ENCODE measurements at places on chromosomes 11 and 22. TPM values are rescaled to one million over a fixed set of nuclear protein-coding genes. Genes with fewer than 3 reads are reported as not detected.

GRCh38 chr11:62546244-62546928 lies at the start of gene AHNAK:
Gene AHNAK, minus strand, starts transcription at chr11:62546806. Its CDS starts 10,708 bp downstream, at chr11:62536098.
- DNase-seq, result peak; percentile 96

DNA sequence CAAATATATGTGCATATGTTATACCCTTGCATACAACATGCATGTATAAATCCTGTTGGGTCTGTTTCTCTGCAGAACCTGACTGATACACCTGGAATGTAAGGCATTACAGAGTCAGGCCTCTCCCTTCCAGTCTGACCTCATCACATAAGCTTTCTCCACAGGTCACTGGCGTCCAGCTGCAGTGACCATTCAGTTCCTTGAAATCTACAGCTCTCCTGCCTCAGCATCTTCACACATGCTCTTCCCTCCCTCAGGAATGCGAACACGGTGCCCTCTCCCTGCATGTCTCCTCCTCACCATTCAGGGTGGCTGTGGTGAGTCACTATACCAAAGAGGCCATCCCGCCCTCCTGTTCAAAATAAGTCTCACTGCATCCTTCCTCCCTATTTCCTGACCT lies 657.8 kb upstream of the B3GAT1 start:
- no peak for DNase-seq

DNA sequence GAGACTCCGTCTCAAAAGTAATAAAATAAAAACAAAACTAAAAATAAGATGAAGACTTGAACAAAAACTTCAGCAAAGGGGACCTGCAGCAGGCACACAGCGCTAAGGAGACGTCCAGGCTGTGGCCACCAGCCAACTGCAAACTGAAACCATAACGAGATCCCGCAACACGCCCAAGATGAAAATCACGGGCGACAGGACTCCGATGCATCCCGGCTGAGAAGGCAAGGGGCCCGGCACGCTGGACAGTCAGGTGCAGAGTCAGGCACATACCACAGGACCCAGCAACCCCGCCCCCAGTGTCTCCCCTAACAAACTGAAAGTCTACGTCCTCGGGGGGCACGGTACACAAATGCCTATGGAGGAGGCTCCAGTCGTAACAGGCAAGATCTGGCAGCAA lies 9.2 kb downstream of the HRAS start:
- no peak for DNase-seq

DNA sequence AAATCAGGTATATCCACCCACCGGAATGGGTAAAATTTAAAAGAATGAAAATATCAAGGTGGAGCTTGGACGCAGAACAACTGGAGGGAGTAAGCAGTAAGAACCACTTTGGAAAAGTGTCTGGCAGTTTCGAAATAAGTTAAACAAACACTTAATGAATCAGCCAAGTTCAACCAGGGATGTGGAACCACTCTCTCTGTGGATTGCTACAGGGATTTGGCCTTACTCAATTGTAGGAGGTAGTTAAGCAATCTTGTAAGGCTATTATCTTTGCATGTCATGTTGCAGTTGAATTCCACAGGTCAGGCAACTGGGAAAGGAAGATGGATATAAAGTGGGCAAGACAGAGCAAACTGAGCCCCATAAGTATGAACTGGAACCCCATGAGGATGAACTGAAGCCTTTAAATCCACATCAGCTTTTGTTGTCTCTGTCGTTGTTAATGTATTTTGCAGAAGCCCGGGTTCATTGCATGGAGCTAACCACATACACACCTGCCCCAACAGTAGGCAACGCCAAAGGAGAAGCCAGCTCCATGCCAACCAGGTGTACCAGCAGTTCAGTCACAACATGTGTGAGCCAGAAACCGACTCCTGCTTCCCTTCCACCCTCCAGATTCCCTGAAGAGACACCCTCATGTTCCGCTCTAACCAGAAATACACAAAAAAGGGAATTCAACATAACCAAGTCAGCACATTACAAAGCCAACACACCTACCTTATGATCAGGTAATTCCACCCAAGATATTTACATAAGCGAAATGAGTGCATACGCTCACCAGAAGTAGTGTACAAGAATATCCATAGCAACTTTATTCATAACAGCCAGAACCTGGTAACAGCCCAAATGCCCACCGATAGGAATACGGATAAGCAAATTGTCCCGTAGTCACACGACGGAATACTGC lies 8.0 kb upstream of the SLC43A3 start:
- no peak for DNase-seq

GRCh38 chr11:35313760-35314153 lies 105.6 kb downstream of the SLC1A2 start:
- no peak for DNase-seq

DNA sequence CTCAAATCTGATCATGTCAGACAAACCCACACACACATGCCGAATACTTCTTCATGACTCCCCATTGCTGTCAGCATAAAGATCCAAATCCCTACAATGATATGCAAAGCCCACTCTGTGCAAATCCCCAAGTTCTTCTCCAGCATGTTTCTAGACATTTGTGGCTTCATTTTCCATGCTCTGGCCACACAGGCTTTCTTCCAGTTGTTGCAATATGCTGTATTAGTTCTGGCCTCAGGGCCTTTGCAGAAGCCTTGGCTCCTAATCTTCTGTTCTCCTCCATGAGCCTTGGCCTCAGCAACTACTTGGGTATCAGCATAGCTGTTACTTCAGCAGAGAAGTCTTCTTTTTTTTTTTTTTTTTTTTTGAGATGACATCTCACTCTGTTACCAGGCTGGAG lies 49.6 kb downstream of the NAV2 start:
- DNase-seq, result no peak

DNA sequence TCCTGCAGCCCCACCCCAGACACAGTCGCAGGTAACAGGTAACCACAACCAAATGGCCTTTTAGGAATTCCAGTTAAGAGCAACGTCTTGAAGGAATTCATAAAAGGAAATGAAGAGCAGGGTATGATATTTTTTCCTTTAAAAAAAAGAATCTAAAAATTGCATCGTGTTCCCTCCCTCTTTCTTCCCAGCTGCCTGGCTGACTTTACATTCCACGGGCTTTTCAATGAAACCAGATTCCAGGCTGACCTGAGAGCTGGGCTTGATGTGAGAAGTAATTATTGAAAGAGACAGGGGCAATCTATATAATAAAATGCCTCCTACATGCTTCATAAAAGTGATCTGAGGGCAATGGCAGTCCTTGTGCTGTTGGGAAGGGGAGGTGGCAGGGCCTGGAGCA lies 57.3 kb upstream of the EIF3D start:
- no peak for DNase-seq

DNA sequence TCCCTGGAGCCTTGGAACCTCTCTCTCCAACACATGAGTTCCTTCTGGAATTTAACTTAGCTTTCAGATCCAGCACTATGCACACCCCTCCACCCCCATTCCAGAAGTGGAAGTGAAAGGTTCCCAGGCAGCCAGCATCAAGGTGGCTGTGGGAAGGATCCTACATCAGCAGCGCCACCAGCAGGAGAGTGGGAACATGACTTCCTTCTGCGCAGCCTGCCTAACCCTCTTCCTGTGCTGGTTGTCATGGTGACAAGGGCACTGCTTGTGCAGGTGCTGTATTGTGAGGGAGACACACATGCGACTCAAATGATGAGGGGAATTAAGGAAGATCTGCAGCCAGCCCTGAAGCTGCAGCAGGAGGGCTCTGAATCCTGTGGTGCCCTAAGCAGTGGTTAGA lies 904.5 kb upstream of the API5 start:
- no peak for DNase-seq

YAP1 gene
- 108 TPM for total RNA-seq

OR2AG1 gene
- not detected for total RNA-seq

LARGE1 gene
- 73.1 TPM for total RNA-seq

PPP2R5B gene
- total RNA-seq, result 25.1 TPM
